ENCODE measurements at places on chromosomes 3 and 15.

DNA sequence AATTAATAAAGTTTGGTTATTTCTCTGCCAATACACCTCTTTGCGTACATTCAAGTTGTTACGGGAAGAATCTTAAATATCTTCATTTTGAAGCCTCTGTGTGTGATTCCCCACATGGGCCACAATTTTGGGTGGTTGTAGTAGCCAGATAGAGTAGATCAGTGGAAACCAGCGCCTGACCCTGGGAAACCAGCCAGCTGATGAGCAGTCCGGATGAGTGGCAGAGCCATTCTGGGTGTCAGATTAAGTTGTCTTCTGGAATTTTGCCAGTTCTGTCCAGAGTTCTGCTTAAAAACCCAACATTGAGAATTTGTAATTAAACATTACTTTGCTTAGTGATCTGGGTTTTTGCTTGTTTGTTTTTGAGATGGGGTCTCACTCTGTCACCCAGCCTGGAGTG, 49.7 kb downstream of the MRPS25 start:
- no peak for DNase-seq

DNA sequence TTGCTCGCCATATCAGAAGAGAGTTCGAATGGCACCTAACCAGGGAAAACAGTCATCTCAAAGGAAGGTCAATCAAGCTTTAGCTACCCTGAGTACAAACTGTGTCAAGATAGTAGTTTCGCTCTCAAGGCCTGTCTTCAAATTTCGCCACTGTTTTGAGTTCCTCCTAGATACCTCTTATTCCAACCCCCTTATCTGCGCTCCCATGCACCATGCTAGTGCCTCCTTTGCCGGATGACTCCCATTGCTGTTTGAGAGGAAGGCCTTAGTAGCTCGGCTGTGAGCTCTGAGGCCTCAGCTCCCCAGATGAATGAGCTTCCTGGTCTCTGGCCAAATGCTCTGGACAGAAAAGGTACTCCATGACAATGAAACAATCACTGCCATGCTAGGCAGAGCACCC, 256.0 kb downstream of the ULK4 start:
- DNase-seq = no peak

- DNase-seq = no peak
Observed at GRCh38 chr3:117556646-117557407, 847.2 kb downstream of the TUSC7 start.

DNA sequence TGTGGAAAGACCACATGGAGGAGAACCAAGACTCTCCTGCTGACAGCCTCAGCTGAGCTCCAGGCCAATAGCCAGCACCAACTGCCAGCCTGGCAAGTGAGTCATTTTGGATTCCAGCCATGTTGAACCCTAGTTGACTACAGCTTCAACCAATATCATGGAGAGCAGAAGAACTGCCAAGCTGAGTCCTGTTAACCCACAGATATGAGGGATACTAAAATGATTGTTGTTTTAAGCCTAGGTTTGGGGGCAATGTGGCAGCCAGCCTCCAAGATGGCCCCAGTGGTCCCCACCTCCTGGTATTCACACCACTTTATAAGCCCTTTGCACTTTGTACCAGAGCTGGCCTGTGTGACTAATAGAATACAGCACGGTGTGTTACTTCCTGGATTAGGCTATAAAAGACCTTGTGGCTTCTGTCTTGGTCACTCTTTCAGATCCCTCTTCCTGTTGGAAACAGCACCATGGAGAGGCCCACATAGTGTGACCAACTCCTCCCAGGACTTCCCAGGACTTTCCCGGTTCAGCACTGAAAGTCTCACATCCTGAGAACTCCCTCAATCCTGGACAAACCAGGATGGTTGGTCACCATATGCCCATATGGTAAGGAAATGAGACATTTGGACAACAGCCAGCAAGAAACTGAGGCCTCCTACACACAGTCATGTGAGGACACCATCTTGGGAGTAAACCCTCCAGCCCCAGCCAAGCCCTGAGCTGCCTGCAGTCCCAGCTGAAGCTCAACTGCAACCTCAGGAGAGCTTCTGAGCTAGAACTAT, 32.4 kb upstream of the CDV3 start:
- peak; percentile 88 for DNase-seq

- no peak for DNase-seq
Observed at GRCh38 chr3:37740471-37740870, 121.2 kb upstream of the CTDSPL start.

DNA sequence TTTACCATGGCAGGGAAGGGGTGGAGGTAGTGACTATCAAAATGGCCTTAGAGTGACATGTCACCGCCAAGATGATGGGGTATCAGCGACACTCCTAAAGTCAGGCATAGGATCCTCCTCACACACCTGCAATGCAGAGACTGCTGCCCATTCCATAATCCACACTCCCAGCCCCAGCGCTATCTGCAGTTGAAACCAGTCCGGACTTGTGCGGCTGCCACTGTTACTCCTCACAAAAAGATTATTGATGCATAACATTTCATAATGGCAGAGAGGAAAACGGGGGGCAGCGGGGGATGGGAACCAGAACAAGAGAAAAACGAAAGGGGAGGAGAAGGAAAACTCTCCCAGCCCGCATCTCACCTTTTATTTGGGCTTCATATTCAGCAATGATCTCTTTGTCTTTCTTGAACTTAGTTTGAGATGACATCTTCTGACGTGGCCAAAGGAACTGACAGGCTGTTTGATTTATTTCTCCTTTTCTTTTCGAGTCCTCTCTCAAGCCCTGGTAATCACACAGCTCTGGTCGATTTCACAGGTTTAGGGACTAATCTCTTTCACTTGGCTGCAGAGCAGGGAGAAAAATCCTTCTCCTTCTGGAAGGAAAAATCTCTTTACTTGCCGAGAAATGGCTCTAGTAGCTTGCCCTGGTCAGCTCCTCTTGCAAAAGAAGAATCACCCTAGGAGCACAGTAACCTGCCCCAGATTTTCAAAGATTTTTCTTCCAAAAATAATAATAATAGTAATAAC, 749 bp downstream of the SRGAP3 start:
- DNase-seq = peak; percentile 14

- peak; percentile 19 for DNase-seq
Observed at GRCh38 chr15:52144656-52145178, 32.1 kb upstream of the BCL2L10 start.

- peak; percentile 38 for DNase-seq
Observed at GRCh38 chr15:98983334-98983733, 24.3 kb downstream of the PGPEP1L start.

- no peak for DNase-seq
Observed at GRCh38 chr15:27731776-27732175, 367.3 kb downstream of the OCA2 start.

GRCh38 chr3:13121553-13122001, 48.3 kb upstream of the IQSEC1 start:
- DNase-seq = no peak

GRCh38 chr3:50599716-50600118, 11.9 kb downstream of the CISH start:
- no peak for DNase-seq

GRCh38 chr3:136122006-136122405, 74.1 kb downstream of the MSL2 start:
- no peak for DNase-seq
